HepG2 (cell line): ENCODE measurements at places on chromosomes 3 and 15. TPM values are rescaled to one million over a fixed set of nuclear protein-coding genes. Genes with fewer than 3 reads are reported as not detected.

- DNase-seq = no peak
These were observed 27.0 kb upstream of the ESYT3 start for GRCh38 chr3:138407236-138407907.

- DNase-seq = no peak
These were observed 21.3 kb downstream of the TRANK1 start for GRCh38 chr3:36923523-36923943.

GRCh38 chr3:132368962-132369361 is 48.3 kb upstream of the DNAJC13 start:
- no peak for DNase-seq

- DNase-seq = peak; percentile 20
These were observed 10.7 kb upstream of the DHX36 start for GRCh38 chr3:154334973-154335420.

- no peak for DNase-seq
These were observed 82.0 kb downstream of the HHLA2 start for GRCh38 chr3:108378153-108378951.

The ARRDC4 gene
- polyA plus RNA-seq = 2.5 and 3.8 TPM in 2 replicates

The TUSC7 gene
- polyA plus RNA-seq = not detected in 2 replicates

DNA sequence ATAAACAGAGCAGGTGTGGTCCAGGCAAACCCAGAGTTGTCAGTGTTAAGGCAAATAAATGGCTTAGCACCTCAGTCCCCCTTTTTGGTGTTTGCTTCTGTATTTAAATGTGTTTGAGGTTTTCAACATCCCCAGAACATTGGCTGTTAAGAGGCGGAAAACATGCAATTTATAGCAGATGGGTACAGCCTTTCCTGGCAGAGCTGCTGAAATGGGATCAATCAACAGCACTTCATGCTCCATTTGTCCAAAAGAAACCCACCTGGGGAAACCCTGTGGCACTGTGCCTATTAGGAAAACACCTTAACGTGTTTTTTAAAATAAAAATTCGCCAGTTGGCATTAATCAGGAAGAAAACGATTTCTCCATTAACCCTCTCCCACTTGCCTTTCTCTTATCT is 135.4 kb downstream of the MCTP2 start:
- no peak for DNase-seq

- DNase-seq = no peak
These were observed 33.0 kb upstream of the MUC4 start for GRCh38 chr3:195844671-195845218.

GRCh38 chr15:95470997-95471689 is 859.4 kb upstream of the NR2F2 start:
- no peak for DNase-seq

The C2CD4A gene
- not detected in 2 replicates for polyA plus RNA-seq

The RAB6B gene
- 0.16 and 0.29 TPM in 2 replicates for polyA plus RNA-seq
